ENCODE measurements at places on chromosomes 5 and 9. TPM values are rescaled to one million over a fixed set of nuclear protein-coding genes. Genes with fewer than 3 reads are reported as not detected.

Gene SUSD1
- total RNA-seq = 14.3 TPM

Gene OR2K2
- not detected for total RNA-seq

Gene LHX2
- not detected for total RNA-seq

Gene BHMT2
- 16.3 TPM for total RNA-seq

Gene LPAR1
- 97.7 TPM for total RNA-seq

Gene ESM1
- 1.1 TPM for total RNA-seq

Gene ECSCR
- 33.2 TPM for total RNA-seq

Gene ELP1
- 13.9 TPM for total RNA-seq

Gene NR2F1-AS1
- total RNA-seq = 7.6 TPM

Gene LCN12
- 0.71 TPM for total RNA-seq

Gene GABRB2
- 1.1 TPM for total RNA-seq

Gene NR4A3
- 12.8 TPM for total RNA-seq

Gene PCDHGA6
- total RNA-seq = 12.0 TPM

Gene FGF1
- 24.4 TPM for total RNA-seq

Gene TMEM252
- total RNA-seq = not detected

Gene PCDHA9
- total RNA-seq = 0.36 TPM

Gene INSYN2B
- total RNA-seq = not detected

Gene CDH9
- not detected for total RNA-seq
